T-helper 17 cell (primary cell): ENCODE measurements at places on chromosomes 4 and X.

GRCh38 chr4:152961773-152962115 is 25.6 kb downstream of the FHDC1 start:
- H3K4me1 ChIP-seq: no peaks in the 10 kb centered on the region
- no peak for DNase-seq
- H3K36me3 ChIP-seq: peaks cover 3% of the 10 kb centered on the region

DNA sequence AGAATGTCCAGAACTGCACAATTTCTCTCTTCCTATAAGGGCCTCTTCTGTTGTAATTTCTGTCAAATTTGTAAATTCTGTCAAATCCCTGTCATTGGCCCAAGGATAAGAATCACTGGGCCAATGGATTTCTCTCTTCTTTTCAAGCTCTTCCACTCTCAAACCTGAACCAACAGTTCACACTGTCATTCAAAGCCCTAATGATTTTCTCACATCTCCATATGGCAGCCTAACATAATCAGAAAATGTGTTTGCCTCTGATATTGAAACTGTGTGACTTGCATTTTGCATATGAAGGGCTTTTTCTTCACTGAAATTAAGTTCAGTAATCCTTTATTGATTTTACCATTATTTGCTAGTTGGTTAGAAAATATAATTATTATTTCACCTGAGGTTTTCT is 1349.1 kb downstream of the FSTL5 start:
- H3K27ac ChIP-seq: no peak overlapping the region
- H3K4me1 ChIP-seq: no peaks in the 10 kb centered on the region
- H3K36me3 ChIP-seq: no peaks in the 10 kb centered on the region
- DNase-seq: no peak

DNA sequence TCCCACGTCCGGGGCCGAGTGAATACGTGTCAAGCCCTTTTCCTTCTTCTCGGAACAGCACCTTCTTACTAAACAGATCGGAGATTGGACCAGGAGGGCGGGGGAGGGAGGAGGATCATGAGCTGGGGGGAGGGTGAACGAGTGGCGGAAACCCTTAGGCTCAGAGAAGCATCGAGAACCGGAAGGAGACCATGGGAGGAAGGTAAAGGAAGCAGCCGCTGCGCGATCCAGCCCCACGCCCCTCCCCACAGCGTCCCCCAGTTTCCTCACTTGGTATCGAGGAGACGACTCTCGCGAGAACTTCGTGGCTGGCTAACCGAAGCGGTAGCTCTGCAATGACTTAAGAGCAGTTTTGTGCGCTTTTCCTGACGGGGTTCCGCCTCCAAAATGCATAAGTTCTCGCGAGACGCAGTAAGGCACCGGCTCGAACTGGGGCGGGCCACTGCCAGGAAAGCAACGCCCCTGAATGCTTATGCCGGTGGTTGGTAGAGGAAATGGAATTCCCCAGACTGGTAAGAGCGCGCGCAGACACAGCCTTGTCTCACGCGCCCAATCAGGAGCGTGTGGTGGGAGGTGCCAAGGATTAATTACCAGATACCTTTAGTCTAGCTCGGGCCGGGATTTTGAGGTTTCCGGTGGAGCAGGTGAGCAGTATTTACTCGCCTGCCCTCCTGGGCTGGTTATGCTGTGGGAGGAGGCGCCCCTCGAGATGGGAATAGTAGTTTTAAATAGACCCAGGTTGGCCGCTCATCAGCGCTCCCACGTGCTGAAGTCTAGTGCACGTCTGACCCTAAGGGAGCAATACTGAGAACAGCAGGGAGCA is 534 bp upstream of the UBE2D3 start:
- peaks cover 4% of the 10 kb centered on the region for H3K36me3 ChIP-seq
- H3K4me3 ChIP-seq: no peak overlapping the region
- peak; percentile 94 for DNase-seq
- peaks cover 37% of the 10 kb centered on the region for H3K4me1 ChIP-seq

- peaks cover 14% of the 10 kb centered on the region for H3K4me1 ChIP-seq
- no peaks in the 10 kb centered on the region for H3K36me3 ChIP-seq
- no peak overlapping the region for H3K4me3 ChIP-seq
- no peaks in the 10 kb centered on the region for H3K27me3 ChIP-seq
Observed at GRCh38 chr4:147772056-147772455, 40.2 kb downstream of the ARHGAP10 start.

- no peak overlapping the region for H3K4me3 ChIP-seq
- no peak overlapping the region for H3K27ac ChIP-seq
- H3K27me3 ChIP-seq: no peaks in the 10 kb centered on the region
- H3K36me3 ChIP-seq: no peaks in the 10 kb centered on the region
- DNase-seq: no peak
Observed at GRCh38 chr4:170662250-170662649, 572.5 kb upstream of the AADAT start.

- H3K4me3 ChIP-seq: no peak overlapping the region
- DNase-seq: no peak
- H3K27ac ChIP-seq: no peak overlapping the region
- peaks cover 2% of the 10 kb centered on the region for H3K36me3 ChIP-seq
Observed at GRCh38 chr4:73683456-73683855, 56.9 kb upstream of the CXCL8 start.

- no peaks in the 10 kb centered on the region for H3K36me3 ChIP-seq
- DNase-seq: no peak
- H3K4me1 ChIP-seq: no peaks in the 10 kb centered on the region
- no peaks in the 10 kb centered on the region for H3K27me3 ChIP-seq
- no peak overlapping the region for H3K27ac ChIP-seq
- no peak overlapping the region for H3K4me3 ChIP-seq
Observed at GRCh38 chr4:165343353-165344191, 16.1 kb downstream of the MSMO1 start.

DNA sequence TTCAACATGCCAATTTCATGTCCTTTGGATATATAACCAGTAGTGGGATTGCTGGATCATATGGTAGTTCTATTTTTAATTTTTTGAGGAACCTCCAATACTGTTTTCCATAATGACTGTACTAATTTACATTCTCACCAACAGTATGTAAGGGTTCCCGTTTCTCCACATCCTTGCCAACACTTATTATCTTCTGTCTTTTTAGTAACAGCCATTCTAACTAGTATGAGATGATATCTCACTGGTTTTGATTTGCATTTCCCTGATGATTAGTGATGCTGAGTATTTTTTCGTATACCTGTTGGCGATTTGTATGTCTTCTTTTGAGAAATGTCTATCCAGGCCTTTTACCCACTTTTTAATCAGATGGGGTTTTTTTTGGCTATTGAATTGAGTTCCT is 133.5 kb upstream of the MED14 start:
- H3K4me1 ChIP-seq: no peaks in the 10 kb centered on the region
- H3K4me3 ChIP-seq: no peak overlapping the region
- no peak overlapping the region for H3K27ac ChIP-seq
- no peak for DNase-seq

DNA sequence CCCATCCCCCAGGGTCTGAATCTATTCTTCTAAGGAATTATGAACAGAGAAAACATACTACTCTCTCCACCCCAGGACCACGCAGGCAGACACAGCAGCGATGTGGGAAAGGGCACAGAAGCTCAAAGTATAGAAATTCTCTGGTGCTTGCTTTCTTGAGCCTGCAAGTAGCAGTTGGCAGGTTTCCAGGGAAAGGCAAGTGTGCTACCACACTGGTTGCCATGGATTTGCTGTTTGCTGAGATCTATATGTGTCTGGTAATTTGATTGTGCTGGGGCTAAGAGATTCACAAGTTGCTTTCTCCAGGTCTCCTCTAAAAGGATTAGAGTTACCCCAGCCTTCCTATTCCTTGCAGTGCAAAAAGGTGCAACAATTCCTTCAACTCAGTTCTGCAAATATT is 83.1 kb downstream of the GUCY2F start:
- no peak for DNase-seq
- no peak overlapping the region for H3K4me3 ChIP-seq
- H3K36me3 ChIP-seq: no peaks in the 10 kb centered on the region
- H3K27me3 ChIP-seq: peaks cover 5% of the 10 kb centered on the region

DNA sequence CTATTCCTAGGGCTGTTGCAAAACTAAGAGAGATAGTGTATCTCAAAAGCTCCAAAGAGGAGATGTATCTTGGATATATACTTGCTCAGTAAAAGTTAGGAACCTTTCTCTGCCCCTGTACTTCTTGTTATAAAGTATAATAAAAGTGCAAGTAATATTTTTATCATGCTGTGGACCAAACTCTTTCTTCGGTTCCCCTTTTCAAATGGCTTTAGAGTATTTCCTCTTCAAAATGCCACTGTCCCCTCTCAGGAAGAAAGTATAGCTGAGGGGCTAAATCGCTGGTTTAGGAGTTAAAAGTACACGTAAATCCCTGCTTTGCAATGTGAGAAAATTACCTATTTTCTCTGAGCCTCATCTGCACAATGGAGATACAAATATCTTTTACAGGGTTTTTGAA is 169.1 kb upstream of the FTHL17 start:
- peaks cover 6% of the 10 kb centered on the region for H3K27me3 ChIP-seq
- no peak overlapping the region for H3K27ac ChIP-seq
- H3K36me3 ChIP-seq: no peaks in the 10 kb centered on the region
- no peak for DNase-seq
- H3K4me1 ChIP-seq: no peaks in the 10 kb centered on the region

DNA sequence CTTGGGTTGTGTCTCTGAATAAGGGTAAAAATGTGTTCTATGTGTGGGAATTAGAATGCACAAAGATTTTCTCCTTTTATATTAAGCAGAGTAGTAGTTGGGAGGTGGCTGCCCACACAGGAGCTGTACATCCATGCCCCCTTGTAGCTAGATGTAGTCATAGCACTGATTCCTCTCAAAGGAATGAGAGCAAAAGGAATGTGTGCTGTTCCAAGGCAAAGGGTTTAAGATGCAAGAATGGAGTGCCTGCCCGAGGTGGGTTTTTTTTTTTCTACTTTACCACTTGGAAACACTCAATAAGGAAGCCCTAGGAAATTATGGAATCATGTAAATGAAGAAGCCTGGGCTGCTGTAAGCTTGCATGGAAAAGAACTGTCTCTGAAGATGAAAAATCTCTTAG is 2183.2 kb upstream of the AGA start:
- no peaks in the 10 kb centered on the region for H3K27me3 ChIP-seq
- no peak overlapping the region for H3K27ac ChIP-seq
- H3K36me3 ChIP-seq: no peaks in the 10 kb centered on the region
- no peak overlapping the region for H3K4me3 ChIP-seq

GRCh38 chr4:25169446-25169845 is 9.2 kb upstream of the SEPSECS start:
- no peak overlapping the region for H3K4me3 ChIP-seq
- peaks cover 12% of the 10 kb centered on the region for H3K36me3 ChIP-seq
- DNase-seq: no peak
- peaks cover 18% of the 10 kb centered on the region for H3K4me1 ChIP-seq
- no peaks in the 10 kb centered on the region for H3K27me3 ChIP-seq
- no peak overlapping the region for H3K27ac ChIP-seq

DNA sequence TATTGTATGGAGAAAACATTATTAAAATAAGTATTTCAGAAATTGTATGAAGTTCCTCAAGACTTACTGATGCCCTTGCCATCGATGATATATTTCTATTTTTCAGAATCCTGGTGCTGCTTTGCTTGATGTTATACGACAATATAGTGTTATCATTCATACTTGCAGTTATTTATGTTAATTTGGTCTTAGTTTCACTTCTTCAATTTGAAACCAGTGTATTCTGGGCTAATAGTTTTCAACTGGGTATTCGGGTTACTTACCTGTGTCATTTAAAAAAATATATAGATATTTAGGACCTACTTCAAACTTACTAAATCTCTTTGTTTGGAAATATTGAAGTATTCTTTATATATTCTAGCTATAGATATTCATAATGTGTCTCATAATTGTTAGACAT is 1414.7 kb downstream of the C4orf33 start:
- no peaks in the 10 kb centered on the region for H3K27me3 ChIP-seq
- no peak for DNase-seq
- H3K27ac ChIP-seq: no peak overlapping the region
- no peak overlapping the region for H3K4me3 ChIP-seq
- no peaks in the 10 kb centered on the region for H3K4me1 ChIP-seq
- no peaks in the 10 kb centered on the region for H3K36me3 ChIP-seq

- no peaks in the 10 kb centered on the region for H3K27me3 ChIP-seq
- no peaks in the 10 kb centered on the region for H3K4me1 ChIP-seq
- H3K36me3 ChIP-seq: no peaks in the 10 kb centered on the region
- no peak overlapping the region for H3K4me3 ChIP-seq
Observed at GRCh38 chr4:162239992-162240769, 76.4 kb upstream of the FSTL5 start.

GRCh38 chr4:150573534-150573933 is 8.4 kb upstream of the MAB21L2 start:
- DNase-seq: no peak
- H3K27ac ChIP-seq: no peak overlapping the region
- peaks cover 9% of the 10 kb centered on the region for H3K4me1 ChIP-seq
- H3K27me3 ChIP-seq: no peaks in the 10 kb centered on the region

DNA sequence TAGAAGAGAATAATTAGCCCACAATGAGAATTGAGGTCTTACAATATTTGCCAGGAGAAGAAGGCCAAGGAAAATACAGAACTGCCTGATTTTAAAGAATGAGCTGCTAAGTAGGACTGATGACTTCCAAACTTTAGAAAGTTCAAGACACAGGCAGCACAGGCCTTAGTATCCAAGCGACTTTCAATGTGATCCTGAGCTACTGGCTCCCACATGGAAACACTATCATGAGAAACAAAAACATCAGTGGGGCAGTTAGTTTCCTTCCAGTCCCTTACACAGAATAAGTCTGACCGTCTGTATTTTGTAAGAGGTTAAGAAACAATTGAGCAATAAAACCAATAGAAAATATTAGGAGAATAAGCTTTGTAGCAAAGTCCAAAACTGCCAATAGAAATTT is 251.4 kb downstream of the COL25A1 start:
- DNase-seq: no peak
- no peak overlapping the region for H3K4me3 ChIP-seq
- H3K36me3 ChIP-seq: no peaks in the 10 kb centered on the region
- no peak overlapping the region for H3K27ac ChIP-seq
- H3K4me1 ChIP-seq: peaks cover 4% of the 10 kb centered on the region
- peaks cover 10% of the 10 kb centered on the region for H3K27me3 ChIP-seq

DNA sequence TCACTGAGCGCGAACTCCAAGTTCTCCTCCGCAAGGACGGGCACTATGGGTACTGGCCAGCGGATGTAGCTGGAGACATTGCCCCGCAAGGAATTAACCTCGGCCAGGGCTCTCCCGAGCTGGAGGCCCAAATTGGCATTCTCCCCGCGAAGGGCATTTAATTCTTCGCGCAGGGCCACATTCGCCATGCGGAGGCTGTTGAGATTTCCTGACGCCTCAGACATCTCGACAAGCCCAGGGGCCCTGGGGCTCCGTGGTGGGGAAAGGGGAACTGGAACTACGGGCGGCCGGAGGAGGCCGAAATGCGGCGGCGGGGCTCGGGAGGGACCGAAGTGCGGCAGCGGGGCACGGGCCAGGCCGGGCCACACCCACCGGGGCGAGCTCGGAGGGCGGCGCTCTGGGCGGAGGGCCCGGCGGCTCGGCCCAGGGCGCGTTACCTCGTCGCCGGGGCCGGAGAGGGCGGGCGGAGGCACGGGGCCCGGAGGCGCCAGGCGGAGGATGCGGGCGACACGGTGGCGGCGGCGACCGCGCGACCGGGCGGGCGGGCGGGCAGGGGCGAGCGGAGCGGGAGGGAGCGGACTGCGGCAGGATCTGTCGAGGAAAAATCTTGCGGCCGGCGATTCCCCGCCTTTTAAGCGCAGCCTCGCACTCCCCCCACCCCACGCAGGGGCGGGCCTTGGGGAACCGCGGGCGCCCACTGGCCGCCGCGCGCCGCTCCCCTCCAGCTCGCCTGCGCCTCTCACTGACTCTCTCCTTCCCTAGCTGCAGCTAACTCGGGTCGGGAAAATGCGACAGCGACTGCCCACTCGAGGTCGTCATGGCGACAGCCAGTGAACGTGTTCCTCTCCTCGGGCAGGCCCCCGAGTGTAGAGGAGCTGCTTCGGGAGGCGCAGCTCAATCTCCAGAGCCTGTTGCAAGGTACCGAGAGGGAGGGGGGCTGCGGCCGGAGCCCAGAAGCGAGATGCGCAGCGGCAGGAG is at the start of gene RTL5:
Gene RTL5 (minus strand): TSS at position 599 of the 978 bp plus-strand sequence.
- no peaks in the 10 kb centered on the region for H3K27me3 ChIP-seq
- peaks cover 4% of the 10 kb centered on the region for H3K36me3 ChIP-seq
- peak within 1 kb of the TSS; percentile 86 for H3K4me3 ChIP-seq
- DNase-seq: peak; percentile 54
- H3K4me1 ChIP-seq: peaks cover 8% of the 10 kb centered on the region
- H3K27ac ChIP-seq: peak within 1 kb of the TSS; percentile 82
